Suppressor macrophage treated with lipopolysaccharide for 4 hours (primary cell): ENCODE measurements at places on chromosomes 16 and 17.
A peak's percentile ranks its signal among the peaks of the same experiment; 100 is the strongest.

DNA sequence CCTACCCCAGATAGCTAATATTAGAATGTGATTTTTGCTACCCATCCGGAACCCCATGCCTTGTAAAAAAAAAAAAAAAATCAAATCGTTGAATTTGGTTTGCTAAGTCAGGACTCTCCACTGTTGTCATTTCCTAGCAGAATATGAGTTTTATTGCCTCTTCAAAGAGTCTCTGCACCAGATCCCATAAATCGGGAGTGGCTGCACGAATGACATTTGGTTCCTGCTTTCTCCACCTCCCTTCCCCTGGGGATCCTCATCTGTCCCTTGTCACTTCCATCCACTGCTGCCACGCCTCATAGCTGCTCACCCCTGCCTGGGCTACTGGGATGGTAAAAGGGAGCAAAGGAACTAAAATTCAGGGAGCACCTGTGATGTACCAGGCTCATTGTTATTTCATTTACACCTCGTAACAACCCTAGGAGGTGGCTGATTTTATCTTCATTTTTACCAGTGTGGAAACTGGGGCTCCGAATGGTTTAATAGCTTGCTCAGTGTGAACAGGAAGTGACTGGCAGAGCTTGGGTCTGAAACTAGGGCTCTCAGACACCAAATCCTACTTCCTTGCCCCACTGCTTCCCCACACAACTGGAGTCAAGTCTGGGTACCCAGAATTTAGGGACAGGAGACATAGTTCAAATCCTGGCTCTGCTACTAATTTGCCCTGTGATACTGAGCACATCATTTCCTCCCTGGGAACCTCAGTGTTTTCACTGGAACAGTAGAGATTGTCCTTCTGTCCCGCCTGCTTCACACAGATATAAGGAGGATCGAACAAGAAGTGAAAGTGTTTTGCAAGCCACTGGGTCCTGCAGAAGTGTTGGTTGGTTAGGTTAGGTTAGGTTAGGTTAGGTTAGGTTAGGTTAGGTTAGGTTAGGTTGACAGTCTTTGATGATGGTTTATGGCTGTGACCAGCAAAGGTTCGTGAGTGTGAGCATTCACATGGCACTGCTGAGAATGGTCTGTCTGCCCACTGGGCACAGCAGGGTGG, 585 bp upstream of the KRT36 start:
- peak; percentile 33 for DNase-seq

- DNase-seq: peak; percentile 85
These were observed 9.5 kb downstream of the CD300LB start for GRCh38 chr17:74521701-74522201.

GRCh38 chr16:50021544-50021943, 3.5 kb upstream of the CNEP1R1 start:
- DNase-seq: no peak

GRCh38 chr17:2693561-2694380, 17.8 kb downstream of the CLUH start:
- DNase-seq: no peak

DNA sequence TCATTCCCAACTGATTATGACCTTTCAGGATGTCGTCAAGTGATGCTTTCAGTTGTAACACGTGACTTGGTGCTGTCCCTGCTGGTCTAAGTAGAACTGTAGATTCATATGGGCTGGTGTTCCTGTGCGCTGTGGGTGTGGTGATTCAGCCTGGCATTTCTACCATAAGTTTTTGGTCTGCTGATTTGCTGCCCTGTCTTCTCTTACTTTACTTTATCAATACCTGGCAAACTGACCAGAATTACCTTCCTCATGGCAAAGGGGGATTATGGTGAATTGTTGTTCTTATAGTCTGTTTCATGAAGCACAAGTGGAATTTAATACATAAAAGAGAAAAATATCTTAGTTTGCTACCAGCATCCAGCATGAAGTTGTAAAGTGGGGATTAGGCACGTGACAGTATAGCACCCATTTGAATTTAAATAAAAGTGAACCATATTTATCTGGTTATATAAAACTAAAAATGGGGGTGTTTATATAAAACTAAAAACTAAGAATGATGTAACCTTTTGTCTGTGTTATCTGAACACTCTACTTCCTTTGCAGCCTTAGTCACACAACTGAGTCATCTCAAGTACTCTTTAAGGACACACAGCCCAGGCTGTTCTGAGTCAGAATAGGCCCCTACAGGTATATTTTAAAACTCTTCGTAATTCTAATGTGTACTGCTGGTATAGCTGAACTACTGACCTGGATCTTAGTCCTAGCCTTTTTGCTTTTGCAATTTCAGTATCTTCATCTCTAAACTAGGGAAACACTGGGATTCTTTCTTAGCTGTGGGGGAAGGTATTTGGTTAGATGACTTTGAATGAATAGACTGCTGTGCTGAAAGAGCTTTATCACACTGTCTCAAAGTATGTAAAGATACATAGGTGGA, 28.3 kb downstream of the TTC19 start:
- peak; percentile 63 for DNase-seq
